ENCODE measurements at places on chromosomes 2 and 18.
A peak's percentile ranks its signal among the peaks of the same experiment; 100 is the strongest.

GRCh38 chr2:85684380-85684779 is 9.8 kb upstream of the GNLY start:
- no peak for DNase-seq

GRCh38 chr2:219415580-219416234 is 2.5 kb upstream of the DES start:
- DNase-seq: no peak

DNA sequence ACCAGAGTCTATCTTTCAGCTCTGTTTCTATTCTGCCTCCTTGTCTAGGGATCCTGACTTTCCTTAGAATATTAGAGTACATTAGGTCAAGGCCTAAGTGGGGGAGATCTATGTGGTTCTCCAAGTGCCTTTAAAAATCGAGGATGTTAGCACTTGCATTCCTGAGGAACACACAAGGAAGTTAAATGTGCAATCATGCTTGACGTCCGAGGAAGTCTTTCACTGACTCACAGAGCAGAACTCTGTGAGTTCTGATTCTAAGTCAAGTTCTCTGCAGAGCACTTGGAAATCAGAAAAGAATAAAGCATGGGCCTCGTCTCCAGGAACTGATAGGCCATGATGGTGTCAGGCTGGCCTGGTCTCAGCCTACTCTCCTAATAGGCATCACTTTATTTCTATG is 17.2 kb downstream of the FHOD3 start:
- peak; percentile 83 for DNase-seq

- DNase-seq: no peak
Observed at GRCh38 chr2:43212931-43213330, 13.5 kb downstream of the ZFP36L2 start.

GRCh38 chr2:60531701-60532133 is 21.7 kb downstream of the BCL11A start:
- no peak for DNase-seq

DNA sequence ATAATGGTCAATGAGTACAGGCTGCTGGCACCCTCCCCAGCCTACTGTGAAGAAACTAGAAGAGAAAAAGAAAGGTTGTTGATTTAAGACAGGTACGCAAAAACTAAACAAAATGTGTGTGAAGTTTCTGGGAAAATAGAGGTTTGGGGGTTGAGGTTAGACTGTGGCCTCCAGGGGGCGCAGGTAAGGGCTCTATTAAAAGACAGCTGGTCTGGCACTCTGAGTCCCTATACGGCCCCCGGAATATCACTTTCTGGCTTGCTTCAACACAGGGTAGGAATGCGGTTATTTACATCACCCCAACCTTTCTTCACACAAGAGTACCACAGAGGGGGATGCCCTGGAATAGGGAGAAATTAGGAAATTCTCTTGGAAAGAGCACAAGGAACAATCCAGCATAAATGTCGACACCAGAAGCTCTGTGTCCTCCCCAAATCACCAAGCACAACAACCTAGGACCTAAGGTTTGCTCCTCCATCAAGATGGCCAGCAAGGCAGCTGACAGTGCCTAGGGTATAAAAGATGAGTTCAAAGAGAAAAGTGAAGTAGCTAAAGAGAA is 480.8 kb upstream of the KLHL29 start:
- DNase-seq: peak; percentile 17

DNA sequence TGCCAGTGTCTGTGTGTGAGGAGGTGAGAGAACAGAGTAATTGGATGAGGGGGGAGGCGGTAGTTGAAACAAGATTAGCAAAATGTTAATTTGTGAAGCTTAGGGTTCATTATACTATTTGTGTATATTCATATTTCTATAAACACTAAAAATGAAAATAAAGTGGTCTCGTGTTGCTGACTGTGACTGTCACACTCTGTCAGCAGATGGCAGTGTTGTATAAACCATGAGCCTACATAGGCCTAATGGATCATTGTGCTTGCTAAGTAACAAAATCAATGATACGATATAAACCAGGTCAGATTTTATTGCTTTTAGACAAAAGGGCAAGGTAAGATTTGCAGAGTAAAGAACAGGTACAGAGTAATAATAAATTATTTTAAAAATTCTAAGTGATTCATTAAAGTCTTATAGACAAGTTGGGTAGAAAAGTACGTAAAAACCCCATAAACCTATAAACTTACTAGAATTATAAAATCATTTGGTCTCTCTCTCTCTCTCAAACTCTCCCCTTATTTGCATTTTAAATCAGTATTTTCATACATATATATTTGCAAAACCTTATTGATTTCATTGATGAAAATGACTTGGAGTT is 182.7 kb downstream of the RPIA start:
- peak; percentile 46 for DNase-seq

DNA sequence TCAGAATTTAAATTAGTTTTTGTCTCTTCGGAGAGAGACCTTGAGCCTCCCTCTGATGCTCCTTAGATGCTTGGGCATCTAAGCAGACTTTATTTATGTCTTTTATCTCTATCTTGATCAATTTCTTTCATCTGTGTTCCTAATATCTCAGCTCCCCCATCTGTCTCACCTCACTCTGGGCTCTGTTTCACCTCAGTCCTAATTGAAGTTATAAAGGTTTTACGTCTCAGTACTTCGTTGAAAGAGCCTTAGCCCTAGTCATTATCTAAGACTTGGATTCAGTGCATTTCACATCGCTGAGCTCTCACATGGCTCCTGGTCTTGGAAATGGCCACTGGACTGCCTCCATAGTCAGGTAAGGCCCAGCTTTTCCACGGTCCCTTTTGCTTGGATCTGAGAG is 13.8 kb upstream of the CTLA4 start:
- DNase-seq: no peak

DNA sequence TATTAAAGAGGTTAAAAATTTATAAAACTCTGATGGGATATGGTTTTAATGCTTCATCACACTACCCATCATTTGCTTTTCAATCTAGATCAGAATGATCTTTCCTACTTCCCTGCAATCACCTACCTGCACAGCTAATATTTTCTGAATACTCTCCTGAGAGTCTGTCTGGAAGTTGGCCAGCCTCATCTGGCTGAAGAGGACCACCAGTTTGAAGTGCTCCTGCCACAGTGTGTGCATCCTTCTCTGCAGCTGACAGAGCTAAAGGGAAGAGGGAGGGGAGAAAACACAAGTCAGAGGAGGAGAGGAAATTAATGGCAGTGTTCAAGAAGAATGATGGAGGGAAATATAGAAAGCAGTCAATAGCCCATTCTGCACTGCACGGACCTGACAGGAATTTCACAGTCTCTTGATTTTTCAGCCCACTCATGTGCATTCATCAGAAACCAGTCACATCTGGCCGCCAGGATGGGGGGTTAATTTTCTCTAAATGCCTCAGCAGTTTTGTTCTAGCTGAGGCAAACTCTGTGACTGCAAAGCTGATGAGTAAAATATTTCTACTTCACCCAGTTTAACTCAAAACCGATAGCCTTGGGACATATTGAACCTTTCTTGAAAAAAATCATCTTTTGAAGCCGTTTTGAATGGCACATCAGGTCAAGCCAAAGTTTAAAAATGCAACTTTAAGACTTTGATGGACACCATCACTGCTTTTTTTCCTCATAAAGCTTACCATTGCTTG is 201.8 kb upstream of the KLHL14 start:
- peak; percentile 5 for DNase-seq

DNA sequence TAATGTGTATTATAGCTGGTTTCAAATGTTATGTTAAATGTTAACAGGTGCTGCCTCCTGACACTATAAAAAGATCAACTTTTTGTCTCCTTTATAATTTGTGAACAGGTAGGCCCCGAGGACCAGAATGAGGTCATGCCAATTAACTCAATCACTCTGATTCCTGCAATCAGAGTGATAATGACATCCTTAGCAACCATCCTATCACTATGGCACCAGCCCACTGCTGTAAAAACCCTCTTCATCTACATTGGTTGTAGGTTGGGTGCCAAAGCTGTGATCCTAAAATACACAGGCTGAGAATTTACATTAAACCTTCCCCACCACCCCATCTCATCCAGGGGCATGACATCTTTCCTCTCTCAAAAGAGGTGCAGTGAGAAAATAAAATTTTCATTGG is 103.5 kb downstream of the CPO start:
- no peak for DNase-seq

GRCh38 chr2:217430916-217431576 is 571.2 kb upstream of the TNP1 start:
- DNase-seq: peak; percentile 44

- DNase-seq: no peak
Observed at GRCh38 chr18:140670-141266, 17.6 kb upstream of the USP14 start.

All from fibroblast of skin of scalp (primary cell).